Testis (tissue), 5 donors: ENCODE measurements at places on chromosomes 7 and 10. TPM values are rescaled to one million over a fixed set of nuclear protein-coding genes. Genes with fewer than 3 reads are reported as not detected.

Gene AOC1
- total RNA-seq, result 4.5 TPM

Gene SORBS1
- total RNA-seq, result 38.8 TPM

Gene TMEM270
- total RNA-seq, result 37.3 TPM

Gene IFIT1B
- not detected for total RNA-seq

Gene EFCAB10
- total RNA-seq, result 9.8 TPM

Gene FAM13C
- 50.9 TPM for total RNA-seq

Gene MBL2
- total RNA-seq, result 0.12 TPM

Gene SLC13A1
- total RNA-seq, result not detected

Gene SUN3
- 29.1 TPM for total RNA-seq

Gene ENTPD1
- total RNA-seq, result 9.8 TPM

Gene TMEM248
- total RNA-seq, result 181 TPM

DNA sequence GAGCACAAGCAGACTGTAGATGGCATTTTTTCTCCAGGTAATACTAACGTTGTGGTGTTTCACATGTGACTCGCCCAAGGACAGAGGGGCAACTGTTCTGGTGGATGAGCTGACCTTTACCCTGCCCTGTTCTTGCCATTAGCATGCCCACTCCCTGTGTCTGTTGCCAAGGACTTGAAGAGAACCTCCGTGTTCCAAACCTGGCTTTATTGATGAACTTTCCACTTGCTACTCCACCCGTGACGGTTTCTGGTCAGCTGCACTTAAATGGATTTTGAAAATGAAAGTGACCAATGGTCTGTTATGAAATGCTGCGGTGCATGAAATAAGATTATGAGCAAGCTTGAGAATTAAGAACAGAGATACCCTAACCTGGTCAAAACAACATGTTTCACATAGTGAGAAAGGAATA is 30.4 kb downstream of the LRRC4 start:
- no peak for DNase-seq
- no peaks in the 10 kb centered on the region for H3K27me3 ChIP-seq
- no peaks in the 10 kb centered on the region for H3K36me3 ChIP-seq

DNA sequence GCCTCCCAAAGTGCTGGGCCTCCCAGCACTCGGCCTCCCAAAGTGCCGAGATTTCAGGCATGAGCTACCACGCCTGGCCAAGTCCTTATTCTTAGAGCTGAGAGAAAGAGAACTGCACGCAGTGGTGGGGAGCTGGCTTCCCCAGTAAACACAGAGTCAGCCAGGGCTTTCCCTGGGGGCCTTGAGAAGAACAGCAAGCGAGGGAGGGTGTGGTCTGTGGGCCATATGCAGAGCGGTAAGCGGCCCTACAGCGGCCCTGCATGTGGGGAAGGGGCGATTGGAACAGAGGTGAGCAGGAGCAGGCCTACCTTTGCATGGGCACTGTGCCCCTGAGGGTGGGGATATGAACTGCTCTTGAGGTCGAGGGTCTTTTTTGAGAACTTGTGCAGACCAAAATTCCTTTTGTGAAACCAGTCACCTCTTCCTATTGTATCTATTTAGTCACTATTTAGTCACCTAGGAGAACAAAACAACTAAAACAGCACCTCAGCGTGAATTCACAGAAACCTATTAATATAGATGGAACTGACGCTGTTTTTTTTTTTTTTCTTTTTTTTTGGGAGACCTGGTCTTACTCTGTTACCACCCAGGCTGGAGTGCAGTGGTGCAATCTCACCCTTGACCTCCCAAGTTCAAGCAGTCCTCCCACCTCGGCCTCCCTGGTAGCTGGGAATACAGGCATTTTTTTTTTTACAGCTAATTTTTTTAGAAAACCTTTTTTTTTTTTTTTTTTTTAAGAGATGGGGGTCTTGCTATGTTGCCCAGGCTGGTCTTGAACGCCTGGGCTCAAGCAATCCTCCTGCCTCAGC is 36.9 kb upstream of the SH2D4B start:
- DNase-seq, result peak; percentile 85
- no peaks in the 10 kb centered on the region for H3K36me3 ChIP-seq
- H3K27me3 ChIP-seq, result no peaks in the 10 kb centered on the region
- H3K4me1 ChIP-seq, result peaks cover 76% of the 10 kb centered on the region
- peak overlapping the region; percentile 57 for H3K27ac ChIP-seq
- no peak overlapping the region for H3K4me3 ChIP-seq

- no peak overlapping the region for H3K4me3 ChIP-seq
- no peaks in the 10 kb centered on the region for H3K36me3 ChIP-seq
- H3K27ac ChIP-seq, result no peak overlapping the region
- H3K4me1 ChIP-seq, result peaks cover 2% of the 10 kb centered on the region
- H3K27me3 ChIP-seq, result no peaks in the 10 kb centered on the region
These were observed 106.7 kb downstream of the NKX6-2 start for GRCh38 chr10:132679217-132679595.

- no peak overlapping the region for H3K4me3 ChIP-seq
- H3K27me3 ChIP-seq, result no peaks in the 10 kb centered on the region
- no peaks in the 10 kb centered on the region for H3K36me3 ChIP-seq
These were observed 10.9 kb downstream of the GPR141 start for GRCh38 chr7:37694208-37695094.

DNA sequence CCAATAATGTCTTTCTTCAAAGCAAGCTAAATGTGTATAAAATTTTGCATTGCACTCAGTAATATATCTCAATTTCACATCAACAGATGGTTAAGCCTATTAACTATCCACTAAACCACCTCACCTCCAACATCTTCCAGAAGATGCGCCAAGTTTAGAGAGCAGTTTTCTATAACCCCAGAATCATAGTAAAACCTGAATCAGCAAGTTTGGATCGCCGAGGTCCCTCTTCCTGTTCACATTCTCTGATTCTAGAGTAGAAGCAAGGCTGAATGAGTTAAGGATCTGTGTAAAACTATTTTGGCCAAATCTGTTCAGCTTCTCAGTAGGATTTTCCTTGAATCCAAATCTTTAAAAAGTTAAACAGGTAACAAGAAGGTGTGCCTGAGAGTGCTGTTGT is 1.4 kb upstream of the FAM204A start:
- peaks cover 12% of the 10 kb centered on the region for H3K4me1 ChIP-seq
- H3K4me3 ChIP-seq, result no peak overlapping the region
- H3K27me3 ChIP-seq, result no peaks in the 10 kb centered on the region
- DNase-seq, result no peak

DNA sequence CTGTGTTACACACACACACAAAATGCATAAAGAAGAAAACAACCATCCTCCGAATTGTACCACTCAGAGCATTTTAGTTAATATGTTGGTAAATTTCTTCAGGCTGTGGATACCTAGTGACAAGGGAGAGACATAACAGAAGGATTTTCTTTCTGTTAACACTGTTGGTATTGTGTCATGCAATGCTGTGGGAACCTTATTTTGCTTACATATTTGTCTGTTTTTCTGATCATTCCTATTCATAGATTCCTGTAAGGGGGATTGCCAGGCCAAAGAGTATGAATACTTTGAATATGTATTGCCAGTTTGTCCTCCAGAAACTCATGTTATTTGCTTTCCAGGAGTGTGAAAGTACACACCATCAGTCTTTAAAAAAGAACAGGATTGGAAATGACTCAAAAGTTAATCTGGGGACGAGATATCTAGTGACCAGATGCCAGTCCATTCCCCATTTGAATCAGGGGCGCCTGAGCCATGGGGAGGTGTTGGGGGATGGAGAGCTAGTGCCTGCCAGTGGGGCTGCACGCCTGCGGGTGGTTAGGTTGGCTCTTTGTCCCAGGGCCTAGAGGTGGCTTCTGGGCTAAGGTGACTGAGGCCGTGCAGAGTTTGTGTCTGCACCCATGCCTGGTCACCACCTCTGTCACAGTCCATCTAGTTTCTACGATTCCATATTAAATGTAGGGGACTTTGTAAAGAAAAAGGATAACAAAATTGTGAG is 142.0 kb downstream of the PTPN20 start:
- no peak overlapping the region for H3K27ac ChIP-seq
- no peaks in the 10 kb centered on the region for H3K4me1 ChIP-seq
- no peak for DNase-seq
- no peaks in the 10 kb centered on the region for H3K36me3 ChIP-seq
- H3K4me3 ChIP-seq, result no peak overlapping the region

GRCh38 chr7:91942312-91942711 is 1.6 kb downstream of the AKAP9 start:
- no peak overlapping the region for H3K4me3 ChIP-seq
- no peak for DNase-seq
- no peaks in the 10 kb centered on the region for H3K36me3 ChIP-seq
- H3K27me3 ChIP-seq, result no peaks in the 10 kb centered on the region

DNA sequence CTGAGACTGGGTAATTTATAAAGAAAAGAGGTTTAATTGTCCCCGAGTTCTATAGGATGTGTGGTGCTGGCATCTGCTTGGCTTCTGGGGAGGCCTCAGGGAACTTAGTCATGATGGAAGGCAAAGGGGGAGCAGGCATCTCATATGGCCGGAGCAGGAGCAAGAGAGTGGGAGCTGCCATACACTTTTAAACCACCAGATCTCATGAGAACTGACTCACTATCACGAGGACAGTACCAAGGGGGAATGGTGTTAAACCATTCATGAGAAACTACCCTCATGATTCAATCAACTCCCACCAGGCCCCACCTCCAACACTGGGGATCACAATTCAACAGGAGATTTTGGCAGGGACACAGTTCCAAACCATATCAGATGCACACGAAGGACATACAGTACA is 199.9 kb upstream of the DPP6 start:
- no peaks in the 10 kb centered on the region for H3K27me3 ChIP-seq
- DNase-seq, result no peak
- H3K4me1 ChIP-seq, result no peaks in the 10 kb centered on the region
- H3K4me3 ChIP-seq, result no peak overlapping the region

DNA sequence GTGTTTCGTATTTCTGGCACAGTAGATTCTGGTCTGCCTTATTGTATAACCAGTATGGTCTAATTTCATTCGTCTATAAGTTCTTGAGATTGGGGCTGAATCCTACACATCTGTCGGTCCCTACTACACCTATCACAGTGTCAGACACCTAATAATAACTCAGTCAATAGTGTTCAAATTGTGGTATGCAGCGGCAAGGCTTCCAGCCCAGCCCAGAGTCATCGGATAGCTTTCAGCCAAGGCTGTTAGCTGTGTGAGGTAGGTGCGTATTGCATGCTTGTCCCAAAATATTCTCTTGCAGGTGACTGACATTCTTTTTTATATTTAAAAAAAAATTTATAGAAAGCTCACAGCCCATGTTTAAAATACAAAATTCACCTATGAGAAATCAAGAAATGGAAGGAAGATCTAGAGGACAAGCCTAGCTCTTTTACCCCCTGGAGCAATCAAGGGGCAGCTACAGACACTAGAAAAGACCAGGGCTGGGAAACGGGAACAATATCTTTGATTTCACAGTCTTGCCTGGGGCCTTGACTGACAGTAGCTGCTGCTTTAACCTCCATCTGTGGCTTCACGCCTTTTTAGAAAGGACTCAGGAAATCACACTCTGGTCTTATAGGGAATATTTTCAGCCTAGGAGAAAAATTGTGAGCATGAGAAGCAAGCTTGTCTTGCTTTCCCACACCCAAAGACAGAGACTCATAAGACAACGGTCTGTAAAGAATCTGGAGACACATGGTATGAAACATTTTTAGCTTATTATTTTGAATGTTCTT is 9.5 kb upstream of the ASB4 start:
- no peak for DNase-seq
- no peaks in the 10 kb centered on the region for H3K4me1 ChIP-seq
- H3K4me3 ChIP-seq, result no peak overlapping the region
- H3K27ac ChIP-seq, result no peak overlapping the region
- no peaks in the 10 kb centered on the region for H3K36me3 ChIP-seq

GRCh38 chr7:15396210-15397158 is 165.3 kb downstream of the AGMO start:
- H3K4me1 ChIP-seq, result no peaks in the 10 kb centered on the region
- H3K27me3 ChIP-seq, result no peaks in the 10 kb centered on the region
- DNase-seq, result peak; percentile 75
- H3K4me3 ChIP-seq, result peak overlapping the region; percentile 43

- DNase-seq, result no peak
- no peak overlapping the region for H3K4me3 ChIP-seq
- H3K36me3 ChIP-seq, result no peaks in the 10 kb centered on the region
- H3K4me1 ChIP-seq, result no peaks in the 10 kb centered on the region
- no peaks in the 10 kb centered on the region for H3K27me3 ChIP-seq
These were observed 107.2 kb upstream of the FOXK1 start for GRCh38 chr7:4574851-4575250.
